Cerebellum (tissue), 4 donors: ENCODE measurements at places on chromosomes 7 and 10. TPM values are rescaled to one million over a fixed set of nuclear protein-coding genes. Genes with fewer than 3 reads are reported as not detected.

SRRM3 gene
- 16.3 TPM for total RNA-seq

GRCh38 chr10:61391281-61391680 is 61.9 kb downstream of the TMEM26 start:
- no peak for DNase-seq

GRCh38 chr10:84542522-84543490 is 214.4 kb downstream of the CCSER2 start:
- no peak for DNase-seq

DNA sequence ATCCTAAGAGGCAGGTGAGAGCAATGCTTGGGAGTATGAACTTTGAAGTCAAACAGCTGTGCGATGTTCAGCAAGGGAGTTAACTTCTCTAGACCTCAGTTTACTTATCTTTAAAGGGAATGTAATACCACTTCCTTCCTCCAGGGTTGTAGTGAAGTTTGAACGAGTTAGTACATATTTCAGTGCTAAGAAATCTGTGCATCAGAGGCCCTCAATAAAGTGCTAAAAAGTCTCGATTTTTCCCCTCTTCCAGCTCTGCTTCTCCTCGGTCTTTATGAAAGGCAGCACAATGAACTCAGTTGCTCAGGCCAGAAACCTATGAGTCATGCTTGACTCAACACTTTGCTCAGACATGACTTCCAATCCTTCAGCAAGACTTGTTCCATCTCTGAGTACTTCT is 418.9 kb downstream of the MDFIC start:
- no peak for DNase-seq

GRCh38 chr7:82319674-82320118 is 123.9 kb downstream of the CACNA2D1 start:
- peak; percentile 66 for DNase-seq
